ENCODE measurements at places on chromosomes 13 and 19.

- DNase-seq = no peak
These were observed 75.3 kb upstream of the GPC6 start for GRCh38 chr13:93151277-93151676.

GRCh38 chr19:40547836-40548235 lies 28.8 kb upstream of the SHKBP1 start:
- DNase-seq = no peak

- peak; percentile 90 for DNase-seq
These were observed at the start of gene SPRY2 for GRCh38 chr13:80341101-80341755. SPRY2 (minus strand) TSS chr13:80341126; CDS start chr13:80337705, 3,421 bp downstream.

GRCh38 chr13:36841391-36841790 lies 22.4 kb downstream of the RFXAP start:
- DNase-seq = peak; percentile 17

DNA sequence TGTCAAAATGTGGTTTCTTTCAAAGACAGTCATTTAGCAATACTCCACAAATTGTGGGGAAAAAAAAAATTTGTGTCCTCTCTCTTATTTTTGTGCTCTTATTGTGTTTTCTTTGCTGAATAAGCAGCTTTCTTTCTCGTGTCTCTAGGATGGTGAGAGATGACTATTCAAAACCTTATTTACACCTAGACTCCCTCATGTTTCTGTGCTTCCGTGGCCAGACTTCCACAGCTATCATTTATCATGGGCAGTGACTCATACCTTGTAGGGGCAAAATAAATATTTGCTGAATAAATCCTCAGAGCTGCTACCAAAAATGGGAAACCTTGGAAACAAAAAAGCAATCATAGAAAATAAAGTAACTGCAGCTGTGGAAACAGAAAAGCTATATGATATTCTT lies 204.9 kb upstream of the MIR17HG start:
- DNase-seq = no peak

GRCh38 chr19:44839276-44839675 lies 6.8 kb upstream of the NECTIN2 start:
- DNase-seq = no peak

GRCh38 chr19:50814883-50815282 lies 8.7 kb downstream of the KLK1 start:
- DNase-seq = no peak

- no peak for DNase-seq
These were observed 216.9 kb upstream of the RXFP2 start for GRCh38 chr13:31522396-31522795.

DNA sequence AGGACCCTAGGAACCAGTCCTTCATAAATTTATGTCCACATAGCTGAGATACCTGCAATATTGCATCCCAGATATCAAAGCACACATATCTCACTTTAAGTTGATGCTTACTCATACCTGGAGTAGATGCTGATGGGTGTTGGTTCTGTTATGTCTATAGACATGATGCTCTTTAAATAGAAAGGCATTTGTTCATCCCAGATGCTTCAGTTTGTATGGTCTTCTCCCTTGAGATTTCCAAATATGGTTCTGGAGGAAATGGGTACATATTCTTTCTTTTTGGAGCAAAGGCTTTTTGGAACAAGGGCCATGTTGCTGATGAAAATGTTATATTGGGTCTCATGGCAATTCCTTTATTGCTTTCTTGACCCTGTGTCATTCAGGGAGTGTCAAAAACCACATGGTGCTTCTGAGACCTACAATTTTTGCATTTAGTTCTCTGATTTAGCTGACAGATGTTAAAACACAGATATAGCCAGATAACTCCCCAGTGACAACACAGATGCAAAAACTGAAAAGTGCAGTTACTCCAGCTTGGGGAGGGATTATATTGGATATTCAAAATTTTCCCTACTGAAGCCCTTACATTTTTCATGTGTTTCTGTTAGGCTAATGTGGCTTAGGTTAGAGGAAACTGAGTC lies 211.4 kb downstream of the KCNRG start:
- DNase-seq = no peak

DNA sequence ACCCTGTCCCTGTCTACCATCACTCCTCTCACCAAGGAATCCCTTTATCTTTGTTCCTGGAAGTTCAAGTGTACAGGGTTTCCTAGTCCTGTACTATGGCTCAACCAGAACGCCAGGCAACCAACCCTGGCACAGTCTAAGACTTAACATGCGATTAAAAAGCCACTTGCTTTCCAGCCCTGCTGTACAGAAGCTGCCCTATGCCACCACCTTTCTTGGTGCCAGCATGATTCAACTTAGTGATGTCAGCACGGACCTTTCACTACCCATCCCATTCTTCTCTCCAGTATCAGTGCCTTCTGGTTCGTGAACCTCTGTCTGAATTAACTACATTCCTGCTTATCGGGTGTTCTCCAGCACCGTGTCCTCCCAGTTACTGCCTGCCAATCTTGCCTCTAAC lies 151.1 kb downstream of the KLF12 start:
- no peak for DNase-seq

DNA sequence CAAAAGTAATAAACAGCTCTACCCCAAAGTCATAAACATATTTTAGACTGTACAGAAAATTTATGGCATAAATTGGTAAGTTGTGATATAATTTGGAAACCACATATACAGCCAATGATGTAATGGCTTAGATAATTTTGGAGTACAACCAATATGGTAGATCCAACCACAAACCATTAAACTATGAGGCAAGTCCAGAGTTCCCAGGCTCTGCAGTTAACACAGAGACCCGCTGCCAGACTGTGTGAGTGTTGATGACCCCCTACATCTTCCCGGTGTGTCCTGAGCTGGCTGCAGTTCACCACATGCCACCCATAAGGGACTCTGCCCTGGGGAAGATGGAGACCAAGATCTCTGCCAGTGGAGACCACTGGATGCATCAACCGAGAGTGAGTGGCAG lies 9.9 kb upstream of the SERPINE3 start:
- no peak for DNase-seq

- no peak for DNase-seq
These were observed 71.5 kb downstream of the ZNF536 start for GRCh38 chr19:30443531-30444252.

DNA sequence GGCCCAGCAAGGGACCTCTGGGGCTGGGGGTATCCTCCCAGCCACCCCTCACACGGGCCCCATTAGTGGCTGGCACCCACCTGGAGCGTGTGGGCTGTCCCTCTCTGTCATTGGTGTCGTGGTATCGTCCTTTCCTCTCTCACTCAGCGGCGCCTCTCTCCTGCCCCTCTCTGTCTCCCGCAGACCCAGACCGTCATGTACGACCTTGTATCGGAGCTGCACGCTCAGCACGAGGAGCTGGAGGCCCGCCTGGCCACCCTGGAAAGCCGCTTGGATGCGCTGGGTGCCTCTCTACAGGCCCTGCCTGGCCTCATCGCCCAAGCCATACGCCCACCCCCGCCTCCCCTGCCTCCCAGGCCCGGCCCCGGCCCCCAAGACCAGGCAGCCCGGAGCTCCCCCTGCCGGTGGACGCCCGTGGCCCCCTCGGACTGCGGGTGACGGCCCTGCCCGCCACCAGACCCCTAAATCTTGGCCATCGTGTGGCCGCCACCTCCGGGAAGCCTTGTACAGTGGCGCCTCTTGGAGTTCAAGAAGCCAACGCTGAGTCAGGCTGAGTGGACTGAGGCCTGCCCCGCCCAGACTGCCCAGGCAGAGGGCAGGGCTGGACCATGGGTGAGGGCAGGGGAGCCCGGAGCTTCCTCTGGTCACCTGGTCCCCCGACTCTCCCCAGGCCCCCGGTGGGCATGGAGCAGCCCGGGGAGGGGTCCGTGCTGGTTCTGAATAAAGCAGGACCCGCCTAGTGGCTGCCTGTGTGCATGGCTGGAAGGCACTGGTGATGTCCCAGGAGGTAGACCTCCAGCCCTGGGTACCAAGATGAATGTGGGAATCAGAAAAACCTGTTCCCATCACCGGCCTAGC lies 9.8 kb upstream of the ARRDC2 start:
- DNase-seq = no peak

DNA sequence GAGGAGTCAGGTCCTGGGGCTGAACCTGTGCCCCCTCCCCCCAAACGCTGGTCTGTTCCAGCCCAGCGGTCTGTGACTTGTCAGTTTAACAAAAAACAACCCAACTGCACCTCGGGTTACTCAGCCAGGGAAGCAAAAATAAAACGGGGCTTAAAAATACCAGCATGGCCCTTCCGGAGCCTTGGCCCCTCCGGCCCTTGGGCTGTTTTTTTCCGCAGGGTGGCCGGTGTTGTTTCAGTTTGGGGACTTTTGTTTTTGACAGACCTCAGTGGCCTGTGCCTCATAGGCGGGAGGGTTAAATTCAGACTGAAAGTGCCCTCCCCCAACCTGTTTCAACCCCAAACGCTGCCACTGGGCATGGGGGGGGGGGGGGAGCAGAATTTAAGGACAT lies 4.0 kb downstream of the TCF3 start:
- no peak for DNase-seq

- DNase-seq = peak; percentile 82
These were observed 682 bp downstream of the SSBP4 start for GRCh38 chr19:18419699-18420460.

GRCh38 chr13:58004751-58005150 lies 373.2 kb downstream of the PCDH17 start:
- no peak for DNase-seq

- no peak for DNase-seq
These were observed 199.7 kb upstream of the STARD13 start for GRCh38 chr13:33485247-33485646.

DNA sequence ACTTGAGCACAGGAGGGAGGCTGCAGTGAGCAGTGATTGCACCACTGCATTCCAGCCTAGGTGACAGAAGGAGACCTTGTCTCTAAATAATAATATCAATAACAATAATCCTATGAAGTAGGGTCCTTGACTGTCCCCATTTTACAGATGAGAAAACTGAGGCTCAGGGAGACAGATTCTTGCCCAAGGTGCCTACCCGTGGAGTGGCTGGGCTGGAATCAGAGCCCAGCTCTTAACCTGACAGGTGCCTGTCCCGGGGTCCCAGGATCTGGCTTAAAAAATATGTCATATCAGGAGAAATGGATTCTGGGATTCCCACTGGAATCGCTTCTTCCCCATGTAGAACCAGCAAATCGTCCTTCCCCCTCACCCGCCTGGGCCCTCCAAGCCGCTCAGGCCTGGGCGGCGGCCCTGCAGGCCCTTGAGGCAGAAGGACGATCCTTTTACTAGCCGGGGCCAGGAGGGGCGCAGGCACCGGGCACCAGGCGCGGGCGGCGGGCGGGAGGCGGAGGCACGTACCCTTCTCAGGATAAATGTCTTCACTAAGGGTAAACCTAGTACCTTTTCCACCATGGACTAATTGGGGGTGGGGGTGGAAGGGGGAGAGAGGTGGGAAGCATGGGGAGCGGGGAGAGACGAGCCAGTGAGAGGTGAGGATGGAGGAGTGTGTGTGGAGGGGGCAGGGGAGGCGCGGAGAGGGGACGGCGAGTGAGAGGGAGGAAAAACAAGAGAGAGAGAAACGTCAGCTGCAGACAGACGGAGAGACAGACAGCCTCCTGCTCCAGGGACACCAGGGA lies 60.6 kb downstream of the COLGALT1 start:
- DNase-seq = no peak

DNA sequence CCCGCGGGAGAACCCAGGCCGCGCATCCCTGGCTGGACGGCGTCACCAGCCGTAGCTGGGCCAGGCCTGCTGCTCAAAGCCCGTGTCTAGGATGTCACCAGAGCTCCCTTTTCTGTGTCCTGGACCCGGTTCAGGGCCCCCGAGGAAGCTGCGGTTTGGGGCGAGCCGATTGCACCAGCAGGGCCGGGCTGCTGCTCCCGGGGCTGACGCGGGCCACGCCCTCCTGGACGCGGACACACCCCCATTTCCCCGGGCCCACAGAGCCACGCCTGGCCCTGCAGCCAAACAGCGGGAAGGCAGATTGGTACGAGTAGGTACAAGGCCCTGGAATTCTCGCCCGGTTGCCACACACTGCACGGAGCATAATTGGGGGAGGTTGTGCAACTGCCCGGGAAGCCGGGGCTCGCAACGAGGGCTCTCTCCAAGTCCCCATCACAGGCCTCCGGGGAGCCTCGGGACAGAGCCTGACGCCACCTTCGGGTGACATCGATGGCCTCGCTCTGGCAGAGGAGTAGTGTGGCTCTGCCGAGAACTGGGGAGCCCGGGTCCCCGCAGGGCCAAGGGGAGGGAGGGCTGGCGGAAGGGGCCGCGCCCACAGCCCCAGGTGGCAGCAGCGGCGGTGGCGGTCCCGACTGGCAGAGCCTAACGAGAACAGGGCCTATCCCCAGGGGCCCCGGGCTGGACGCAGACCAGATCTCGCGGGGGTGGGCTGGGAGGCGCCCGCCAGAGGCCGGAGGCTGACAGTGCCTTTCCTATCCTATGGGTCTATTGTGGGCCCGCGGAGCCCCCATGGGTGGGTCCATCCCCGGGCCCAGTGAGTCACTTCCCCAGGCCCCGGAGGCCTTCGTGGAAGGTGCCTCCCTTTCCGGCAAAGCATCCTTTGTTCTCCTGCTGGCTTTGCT lies 23.5 kb downstream of the KCTD15 start:
- peak; percentile 35 for DNase-seq

DNA sequence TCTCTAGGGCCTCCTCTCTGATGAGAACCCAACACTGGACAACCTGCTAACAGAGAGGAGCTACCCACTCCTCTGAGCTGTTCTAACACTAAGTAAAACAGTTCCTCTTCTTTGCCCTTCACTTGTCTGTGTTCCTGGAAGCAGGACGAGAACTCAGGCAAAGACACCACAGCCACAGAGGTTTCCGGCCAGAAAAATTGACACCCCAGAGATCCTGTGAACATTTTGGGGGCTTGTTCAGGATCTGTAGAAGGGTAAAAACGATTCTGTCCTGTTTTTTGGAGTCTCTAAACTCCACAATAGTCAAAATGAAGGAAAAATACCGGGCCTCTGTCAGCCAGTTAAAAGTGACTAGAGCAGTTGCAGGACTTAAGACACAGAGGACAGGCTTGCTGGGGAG lies 165.9 kb downstream of the B3GLCT start:
- DNase-seq = no peak

DNA sequence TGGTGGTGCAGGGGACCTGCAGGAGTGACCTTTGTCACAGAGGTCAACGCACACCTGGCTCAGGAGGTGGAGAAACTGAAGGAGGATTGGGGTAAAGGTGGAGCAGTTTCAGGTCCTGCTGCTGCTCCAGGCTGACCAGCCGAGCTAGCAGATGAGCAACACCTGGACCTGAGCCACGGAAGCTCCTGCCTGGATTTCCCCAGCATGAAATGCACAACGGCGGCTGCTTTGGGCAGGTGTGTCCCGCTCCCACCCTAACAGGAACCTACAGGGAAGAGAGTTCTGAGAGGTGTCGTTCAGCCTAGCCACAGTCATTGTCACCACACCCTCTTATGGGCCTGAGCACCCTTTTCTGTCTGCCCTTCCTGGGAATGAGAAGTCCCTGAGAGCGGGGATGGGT lies 15.7 kb upstream of the CD177 start:
- no peak for DNase-seq

DNA sequence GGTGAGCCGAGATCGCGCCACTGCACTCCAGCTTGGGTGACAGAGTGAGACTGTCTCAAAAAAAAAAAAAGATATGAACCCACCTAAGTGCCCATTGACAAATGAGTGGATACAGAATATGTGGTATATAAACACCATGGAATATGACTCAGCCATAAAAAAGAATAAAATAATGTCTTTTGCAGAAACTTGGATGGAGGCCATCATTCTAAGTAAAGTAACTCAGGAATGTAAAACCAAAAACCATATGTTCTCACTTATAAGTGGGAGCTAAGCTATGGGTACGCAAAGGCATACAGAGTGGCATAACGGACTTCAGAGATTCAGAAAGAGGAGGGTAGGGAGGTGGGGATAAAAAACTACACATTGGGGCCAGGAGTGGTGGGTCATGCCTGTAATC lies 29.5 kb downstream of the PLA2G4C start:
- no peak for DNase-seq

Measured in NCI-H82 (cell line).